ENCODE measurements at places on chromosomes 1 and 21.

- DNase-seq = no peak
These were observed 41.7 kb upstream of the ZNF326 start for GRCh38 chr1:89953131-89953626.

DNA sequence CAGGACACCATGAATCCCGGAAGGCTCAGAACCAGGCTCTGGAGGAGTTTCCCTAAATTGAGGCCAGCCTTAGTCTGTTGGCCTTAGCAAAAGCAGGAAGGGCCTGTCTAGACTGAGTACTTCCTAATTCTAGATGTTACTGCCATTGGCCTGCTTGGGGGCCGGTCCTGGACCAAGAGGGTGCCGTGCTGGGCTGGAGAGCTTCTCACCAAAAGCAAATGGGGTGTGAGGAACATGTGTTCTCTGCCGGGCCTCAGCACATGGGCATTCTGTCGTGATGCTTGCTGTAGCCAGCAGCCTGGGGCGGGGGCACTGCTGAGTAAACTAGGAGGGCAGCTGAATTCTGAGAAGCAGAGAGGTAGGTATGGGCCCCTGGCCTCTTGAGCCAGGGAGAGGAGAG lies 35.7 kb upstream of the MAN1C1 start:
- no peak for DNase-seq

GRCh38 chr1:39344394-39345154 lies 140.1 kb downstream of the MACF1 start:
- DNase-seq = no peak

DNA sequence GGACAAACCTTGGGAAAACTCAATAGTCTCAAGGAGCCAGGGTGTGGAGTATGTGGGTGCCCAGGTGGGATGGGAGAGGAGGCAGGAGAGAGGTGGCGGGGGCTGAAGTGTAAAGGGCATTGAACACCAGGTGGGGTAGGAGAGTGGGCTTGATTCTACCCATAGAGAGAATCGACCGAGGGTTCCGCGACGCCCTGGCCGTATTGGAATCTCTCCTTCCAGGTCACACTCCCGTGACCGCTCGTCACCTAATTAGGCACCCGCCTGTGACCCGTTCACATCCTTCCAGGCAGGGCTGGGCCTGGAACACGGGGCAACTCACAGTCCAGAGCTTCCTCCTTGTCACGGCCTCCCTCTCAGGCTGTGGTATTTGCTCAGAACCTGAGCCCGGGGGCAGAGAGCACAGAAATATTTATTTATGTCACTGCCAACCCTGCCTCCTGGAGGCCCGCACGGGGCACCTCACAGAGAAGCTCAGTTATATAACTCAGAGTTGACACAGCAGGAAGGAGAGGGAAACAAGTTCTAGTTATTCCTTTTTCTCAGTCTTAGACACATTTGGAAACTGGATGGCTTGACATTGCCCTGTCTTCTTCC lies 12.0 kb downstream of the NCMAP start:
- DNase-seq = no peak

- no peak for DNase-seq
These were observed 260.8 kb downstream of the SPATA17 start for GRCh38 chr1:217891966-217892365.

Data from COR-L47 (cell line).